Stimulated activated CD4-positive, alpha-beta T cell treated with anti-CD3 and anti-CD28 coated beads, Interleukin-2, amount 100 ng/mL, for 48 hours (primary cell): ENCODE measurements at places on chromosomes 7 and 10.

- DNase-seq: no peak
Measured at GRCh38 chr7:24970676-24971075, 9.3 kb downstream of the OSBPL3 start.

DNA sequence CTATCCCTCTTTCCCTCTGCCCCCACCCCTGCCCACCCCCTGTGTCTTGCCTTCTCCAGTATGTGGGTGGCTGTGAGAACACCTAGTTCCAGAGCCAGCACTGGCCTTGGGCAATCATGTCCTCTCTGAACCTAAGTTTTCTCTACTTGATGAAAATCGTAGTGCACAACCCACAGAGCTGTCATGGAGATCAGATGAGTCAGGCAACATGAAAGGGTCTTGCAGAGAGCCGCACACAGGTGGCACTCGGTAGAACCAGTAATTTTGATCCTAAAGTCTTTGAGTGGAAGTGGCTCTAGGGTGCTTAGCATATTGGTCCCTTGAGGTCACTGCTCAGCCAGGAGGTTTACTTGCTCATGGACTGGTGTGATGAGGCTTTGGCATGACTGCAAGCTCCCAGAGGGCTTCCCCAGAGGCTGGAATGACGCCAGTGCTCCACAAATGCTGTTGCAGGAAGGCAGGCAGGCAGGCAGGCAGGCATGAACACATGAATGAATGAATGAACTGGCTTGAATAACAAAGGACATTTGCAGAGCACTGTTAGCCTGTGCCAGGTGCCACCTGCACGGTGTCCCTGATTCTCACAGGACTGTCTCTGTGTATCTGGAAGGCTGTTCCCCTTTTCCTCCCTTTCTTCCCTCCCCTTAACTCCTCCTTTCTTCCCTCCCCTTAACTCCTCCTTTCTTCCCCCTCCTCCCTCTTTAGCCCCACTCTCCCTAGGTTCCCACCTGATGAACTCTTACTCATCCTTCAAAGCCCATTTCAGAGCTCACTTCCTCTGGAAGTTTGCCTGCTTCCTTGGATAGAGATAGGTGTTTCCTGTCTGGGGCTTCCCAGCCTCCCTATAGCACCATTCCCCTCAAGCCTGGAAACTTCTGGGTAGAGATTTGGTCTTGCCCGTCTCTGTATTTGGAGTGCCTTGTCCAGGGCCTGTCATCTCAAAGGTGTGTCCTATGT, 27.2 kb upstream of the CTBP2 start:
- no peak for DNase-seq

DNA sequence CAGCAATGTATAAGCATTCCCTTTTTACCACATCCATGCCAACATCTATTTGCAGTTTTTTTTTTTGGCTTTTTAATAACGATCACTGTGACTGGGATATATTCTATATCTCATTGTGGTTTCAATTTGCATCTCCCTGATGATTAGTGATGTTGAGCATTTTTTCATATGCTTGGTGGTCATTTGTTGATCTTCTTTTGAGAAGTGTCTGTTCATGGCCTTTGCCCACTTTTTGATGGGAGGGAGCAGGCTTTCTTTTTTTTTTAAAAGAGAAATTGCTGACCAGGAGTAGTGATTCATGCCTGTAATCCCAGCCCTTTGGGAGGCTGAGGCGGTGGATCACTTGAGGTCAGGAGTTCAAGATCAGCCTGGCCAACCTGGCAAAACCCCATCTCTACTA, 4.0 kb downstream of the MUC17 start:
- DNase-seq: no peak

DNA sequence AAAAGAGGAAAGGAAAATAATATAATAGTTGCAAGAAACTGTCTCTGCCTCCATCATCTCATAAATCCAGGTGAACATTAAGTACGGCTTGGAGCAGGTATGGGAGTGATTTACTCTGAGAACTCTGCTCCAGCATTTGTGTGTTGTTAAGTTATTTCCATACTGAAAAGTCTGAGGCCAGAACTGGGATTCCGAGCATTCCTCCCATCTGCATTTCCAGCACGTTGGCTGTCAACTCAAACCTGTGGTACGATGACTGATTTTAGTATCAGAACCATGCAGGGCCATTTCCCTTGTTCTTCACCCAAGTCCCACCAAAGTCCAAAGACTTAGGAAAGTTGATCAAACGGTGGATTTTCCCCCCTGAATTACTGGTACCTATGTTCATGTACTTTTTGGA, 104.9 kb downstream of the CREB5 start:
- DNase-seq: no peak

DNA sequence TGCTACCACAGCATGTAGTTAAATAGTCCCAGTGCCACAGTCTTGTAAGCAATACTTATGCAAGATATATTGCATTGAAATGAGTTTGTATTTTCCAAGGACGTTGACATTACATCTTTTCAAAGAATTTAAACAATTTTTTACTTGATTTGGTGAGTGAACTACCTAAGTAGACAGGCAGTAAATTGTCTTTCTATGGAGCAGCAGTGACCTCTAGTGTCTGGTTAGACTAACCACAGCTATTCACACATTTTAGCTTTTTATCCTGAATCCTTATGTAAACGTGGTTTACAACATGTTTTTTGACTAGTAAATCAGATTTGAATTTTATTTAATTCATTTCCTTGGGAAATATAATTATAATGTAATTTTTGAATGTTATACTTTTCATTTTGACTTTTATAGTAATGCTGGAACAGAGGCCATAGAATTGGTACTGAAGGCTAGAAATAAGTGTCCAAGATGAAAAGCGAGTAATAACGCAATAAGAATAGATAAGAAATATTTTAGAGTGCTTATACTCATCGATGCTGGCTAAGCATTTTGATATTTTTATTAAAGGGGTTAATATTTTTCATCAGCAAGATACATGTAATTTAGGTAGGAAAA, 5.6 kb downstream of the LRRTM3 start:
- DNase-seq: no peak

DNA sequence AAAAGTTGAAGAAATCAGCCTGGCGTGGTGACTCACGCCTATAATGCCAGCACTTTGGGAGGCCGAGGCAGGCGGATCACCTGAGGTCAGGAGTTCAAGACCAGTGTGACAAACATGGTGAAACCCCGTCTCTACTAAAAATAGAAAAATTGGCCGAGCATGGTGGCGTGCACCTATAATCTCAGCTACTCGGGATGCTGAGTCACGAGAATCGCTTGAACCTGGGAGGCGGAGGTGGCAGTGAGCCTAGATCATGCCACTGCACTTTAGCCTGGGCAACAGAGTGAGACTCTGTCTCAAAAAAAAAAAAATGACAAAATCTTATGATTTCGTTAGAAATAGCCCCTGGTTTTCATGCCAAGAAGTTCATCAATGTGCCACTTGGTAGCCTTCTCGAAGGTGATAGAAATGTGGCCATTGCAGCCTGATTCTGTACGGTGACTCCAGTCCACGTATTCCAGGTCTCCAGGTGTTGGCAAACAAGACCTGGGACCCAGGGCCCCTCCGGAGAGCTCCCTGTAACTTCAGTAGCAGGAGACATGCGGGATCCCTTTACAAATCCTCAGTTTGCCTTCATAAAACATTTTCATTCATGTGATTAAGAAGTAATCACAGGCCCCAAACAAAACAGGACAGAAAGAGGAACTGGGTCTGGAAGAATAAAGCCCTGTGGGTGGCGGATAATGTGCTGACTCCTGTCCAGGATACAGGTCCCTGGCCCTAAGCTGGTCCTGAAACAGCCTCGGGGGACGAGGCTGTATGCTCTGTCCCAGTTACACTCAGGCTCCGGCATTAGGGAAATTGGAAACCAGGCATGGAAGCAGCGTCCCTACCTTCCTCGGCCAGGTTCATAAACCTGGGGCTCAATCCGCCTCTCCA, 207.3 kb upstream of the SH2B2 start:
- no peak for DNase-seq

- DNase-seq: no peak
Measured at GRCh38 chr7:29484280-29484679, 79.4 kb upstream of the PRR15 start.

DNA sequence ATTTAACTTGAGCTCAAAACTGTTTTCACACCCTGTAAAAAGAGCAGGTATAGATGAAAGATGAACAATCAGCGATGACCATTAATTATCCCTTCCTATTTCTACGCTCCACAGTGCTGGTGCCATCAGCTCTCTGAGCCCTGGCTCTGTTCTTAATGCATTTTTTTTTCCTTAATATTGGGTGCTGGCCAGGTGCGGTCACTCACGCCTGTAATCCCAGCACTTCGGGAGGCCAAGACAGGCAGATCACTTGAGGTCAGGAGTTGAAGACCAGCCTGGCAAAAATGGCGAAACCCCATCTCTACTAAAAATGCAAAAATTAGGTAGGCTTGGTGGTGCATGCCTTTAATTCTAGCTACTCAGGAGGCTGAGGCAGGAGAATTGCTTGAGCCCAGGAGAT, 4.2 kb downstream of the STEAP4 start:
- no peak for DNase-seq

DNA sequence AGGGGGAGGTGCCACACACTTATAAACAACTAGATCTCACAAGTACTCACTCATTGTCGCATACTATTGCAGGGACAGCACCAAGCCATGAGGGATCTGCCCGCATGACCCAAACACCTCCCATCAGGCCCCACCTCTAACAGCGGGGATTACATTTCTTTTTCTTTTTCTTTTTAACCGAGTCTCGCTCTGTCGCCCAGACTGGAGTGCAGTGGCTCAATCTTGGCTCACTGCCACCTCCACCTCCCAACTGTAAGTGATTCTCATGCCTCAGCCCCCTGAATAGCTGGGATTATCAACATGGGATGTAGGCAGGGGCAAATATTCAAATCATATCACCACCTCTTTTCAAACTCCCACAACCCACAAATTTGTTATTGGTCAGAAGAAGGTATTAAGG, 76.7 kb downstream of the SKAP2 start:
- DNase-seq: no peak

DNA sequence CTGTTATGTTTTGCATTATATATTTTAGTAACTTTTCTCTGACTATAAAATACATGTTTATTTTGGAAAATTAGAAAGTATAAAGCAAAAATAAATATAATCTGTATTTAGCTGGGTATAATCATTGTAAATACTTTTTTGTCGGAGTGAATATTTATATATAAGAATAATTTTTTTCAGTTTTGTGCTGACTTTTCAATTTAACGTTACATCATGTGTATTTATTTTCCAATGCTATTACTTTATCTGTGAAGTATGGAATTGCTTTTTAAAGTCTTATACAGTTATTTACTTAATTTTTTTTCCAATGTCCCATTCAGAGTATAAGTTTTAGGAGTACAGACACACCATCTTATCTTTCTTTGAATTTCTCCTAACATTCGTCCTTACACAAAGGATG, 15.2 kb downstream of the AP3M1 start:
- no peak for DNase-seq

- no peak for DNase-seq
Measured at GRCh38 chr10:74104996-74105395, 45.6 kb downstream of the AP3M1 start.

DNA sequence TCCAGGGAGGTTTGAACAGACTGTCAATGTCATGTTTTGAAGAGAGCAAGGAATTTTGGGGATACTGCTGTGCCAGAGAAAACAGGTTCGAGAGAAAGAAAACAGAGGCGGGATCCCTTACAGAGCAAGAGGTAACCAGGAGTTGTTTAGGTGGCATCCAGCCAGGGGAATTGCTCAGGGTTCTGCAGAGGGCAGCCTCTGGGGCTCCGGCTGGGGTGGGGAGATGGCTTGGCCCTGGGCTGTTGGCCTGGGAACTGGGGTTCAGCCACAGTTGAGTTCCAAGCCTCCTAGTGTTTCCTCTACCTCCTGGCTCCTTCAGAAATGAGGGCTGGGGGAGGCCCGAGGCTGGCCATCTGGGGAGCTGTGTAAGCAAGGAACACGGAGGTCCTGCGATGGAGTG, 68.0 kb downstream of the CAMK1D start:
- DNase-seq: no peak

DNA sequence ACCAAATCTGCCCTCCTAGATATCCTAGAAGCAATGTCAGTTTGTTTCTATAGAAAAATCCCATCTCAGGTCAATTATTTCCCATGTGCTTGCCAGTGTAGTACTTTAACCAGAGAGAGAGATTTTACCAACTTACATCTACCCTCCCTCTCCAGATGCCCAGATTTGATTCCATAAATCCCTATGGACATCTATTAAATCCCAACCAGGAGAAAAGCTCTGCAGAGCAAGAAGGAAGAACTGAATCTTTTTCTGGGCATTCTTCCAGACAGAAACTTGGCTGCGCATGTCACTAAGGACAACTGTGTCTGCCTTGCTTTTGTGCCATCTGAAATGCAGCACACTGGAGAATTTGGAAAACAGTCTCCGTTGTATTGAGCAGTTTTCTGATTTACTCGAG, 597.6 kb downstream of the SORCS1 start:
- no peak for DNase-seq

DNA sequence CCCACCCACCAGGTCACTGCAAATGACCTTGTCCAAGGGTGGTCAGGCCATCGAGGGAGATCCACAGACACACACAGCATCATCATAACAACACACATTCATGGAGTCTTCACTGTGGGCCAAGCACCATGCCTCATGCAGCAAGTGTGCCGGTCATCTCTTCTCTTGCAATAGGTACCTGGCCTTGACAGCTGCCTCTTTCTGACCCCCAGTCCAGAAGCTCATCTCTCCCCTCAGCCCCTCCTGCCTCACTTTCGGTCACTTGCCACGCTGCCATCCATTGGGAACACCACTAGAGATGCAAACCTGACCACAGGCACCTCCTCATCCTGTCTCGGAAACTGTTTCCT, 75.9 kb downstream of the OAT start:
- no peak for DNase-seq

DNA sequence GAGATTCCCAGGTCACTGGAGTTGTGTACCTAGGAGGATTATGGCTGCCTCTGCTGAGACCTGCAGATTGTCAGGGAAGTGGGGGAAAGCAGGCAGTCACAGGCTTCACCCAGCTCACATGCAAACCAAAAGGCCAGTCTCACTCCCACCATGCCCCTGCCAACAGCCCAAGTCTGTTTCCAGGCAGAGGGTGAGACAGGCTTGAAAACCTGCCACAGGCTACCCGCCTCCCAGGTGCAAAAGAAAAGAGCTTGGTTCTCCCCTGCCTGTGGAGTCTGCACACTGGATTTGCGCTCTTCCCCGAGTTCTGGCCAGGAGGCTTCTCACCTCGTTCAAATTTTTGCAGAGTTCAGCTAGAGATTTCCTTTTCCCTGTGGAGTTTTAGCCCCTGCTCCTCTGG, 119.5 kb downstream of the RUNDC3B start:
- no peak for DNase-seq

GRCh38 chr10:34015700-34016099, 681.2 kb upstream of the NRP1 start:
- DNase-seq: no peak

- no peak for DNase-seq
Measured at GRCh38 chr10:110432814-110433565, 64.7 kb upstream of the DUSP5 start.

GRCh38 chr7:97005183-97006054, at the start of gene DLX6:
DLX6 (plus strand) TSS chr7:97005553; CDS start chr7:97005978, 425 bp downstream.
- DNase-seq: no peak

- DNase-seq: no peak
Measured at GRCh38 chr10:96608805-96609204, 22.0 kb upstream of the TM9SF3 start.
